Progenitor cell of endocrine pancreas (in vitro differentiated cells): ENCODE measurements at places on chromosomes 6 and 20. TPM values are rescaled to one million over a fixed set of nuclear protein-coding genes. Genes with fewer than 3 reads are reported as not detected.

Gene LRRN4
- 5.6 and 7.7 TPM in 2 replicates for total RNA-seq

Gene ZBTB46
- total RNA-seq = 31.2 and 32.2 TPM in 2 replicates

Gene ZSWIM3
- 7.6 and 7.9 TPM in 2 replicates for total RNA-seq

Gene PERP
- 68.3 and 75.3 TPM in 2 replicates for total RNA-seq

Gene TENT5A
- total RNA-seq = 8.1 and 9.6 TPM in 2 replicates

DNA sequence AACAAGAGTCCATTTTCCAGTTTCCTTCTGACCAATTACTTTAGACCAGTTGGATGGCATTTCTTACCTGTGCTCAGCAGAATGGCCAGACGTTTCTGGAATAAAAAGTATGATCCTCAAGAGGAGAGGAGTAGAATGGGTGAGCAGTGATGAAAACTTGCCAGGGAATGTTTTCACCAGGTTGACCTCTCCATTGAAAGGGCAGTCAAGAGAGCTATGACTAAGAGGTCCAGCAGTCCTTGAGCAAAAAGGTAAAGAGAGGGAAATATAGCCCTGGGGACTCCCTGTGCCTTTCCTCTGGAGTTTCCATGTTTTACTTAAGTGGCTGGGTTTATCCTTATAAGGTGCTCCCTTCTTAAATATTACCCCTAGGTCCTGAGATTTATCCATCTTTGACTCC, 210.9 kb downstream of the TBX18 start:
- no peak for DNase-seq

GRCh38 chr20:40536808-40537207, 152.2 kb downstream of the MAFB start:
- no peak for DNase-seq

DNA sequence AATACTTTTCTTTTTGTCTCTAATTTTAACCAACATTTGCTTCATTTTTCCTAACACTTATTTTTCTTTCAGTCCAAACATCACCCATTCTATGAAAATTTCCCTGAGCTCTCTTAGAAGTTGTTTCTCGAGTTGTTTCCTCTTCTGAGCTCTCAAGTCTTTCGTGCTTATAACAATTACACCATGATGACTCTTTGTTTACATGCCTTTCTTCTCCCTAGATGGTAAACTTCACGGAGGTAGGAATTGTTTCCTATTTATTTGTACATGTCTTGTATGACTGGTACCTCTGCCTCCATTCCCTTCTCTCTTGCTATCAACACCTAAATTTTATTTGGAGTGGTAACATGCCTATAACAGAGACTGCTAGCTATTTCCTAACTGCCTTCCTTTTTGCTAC, 6.4 kb downstream of the BLOC1S5 start:
- DNase-seq = no peak

DNA sequence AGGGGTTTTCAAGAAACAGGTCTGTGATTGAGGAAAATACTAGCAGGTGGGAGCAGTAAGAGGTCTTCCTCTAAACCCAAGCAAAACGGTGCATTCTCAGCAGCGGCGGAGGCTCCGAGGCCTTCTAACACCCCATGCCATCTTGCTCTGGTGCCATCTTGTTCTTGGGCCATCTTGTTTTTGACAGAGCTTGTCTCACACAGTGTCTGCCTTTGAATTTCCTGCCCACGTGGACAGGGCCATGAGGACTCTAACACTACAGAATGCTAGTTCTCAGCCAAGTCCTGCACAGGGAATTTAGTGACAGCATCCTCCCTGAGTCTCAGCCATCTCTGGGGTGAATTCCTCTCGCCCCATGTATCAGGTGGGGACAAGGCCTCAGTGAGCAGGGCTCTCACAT, 76.4 kb downstream of the PSMG4 start:
- no peak for DNase-seq

- DNase-seq = no peak
Observed at GRCh38 chr6:20400456-20401204, 1.0 kb upstream of the E2F3 start.

DNA sequence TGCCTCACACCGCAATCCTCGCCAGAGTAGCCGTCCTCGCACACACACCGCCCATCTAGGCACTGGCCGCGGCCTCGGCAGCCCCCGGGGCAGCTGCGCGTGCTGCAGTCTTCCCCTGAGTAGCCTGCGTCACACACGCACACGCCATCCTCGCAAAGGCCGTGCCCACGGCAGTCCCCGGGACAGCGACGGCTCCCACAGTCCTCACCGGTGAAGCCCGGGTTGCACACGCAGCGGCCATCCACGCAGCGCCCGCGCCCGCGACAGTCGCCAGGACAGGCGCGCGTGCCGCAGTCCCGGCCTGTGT, 13.1 kb downstream of the TNXB start:
- DNase-seq = no peak

DNA sequence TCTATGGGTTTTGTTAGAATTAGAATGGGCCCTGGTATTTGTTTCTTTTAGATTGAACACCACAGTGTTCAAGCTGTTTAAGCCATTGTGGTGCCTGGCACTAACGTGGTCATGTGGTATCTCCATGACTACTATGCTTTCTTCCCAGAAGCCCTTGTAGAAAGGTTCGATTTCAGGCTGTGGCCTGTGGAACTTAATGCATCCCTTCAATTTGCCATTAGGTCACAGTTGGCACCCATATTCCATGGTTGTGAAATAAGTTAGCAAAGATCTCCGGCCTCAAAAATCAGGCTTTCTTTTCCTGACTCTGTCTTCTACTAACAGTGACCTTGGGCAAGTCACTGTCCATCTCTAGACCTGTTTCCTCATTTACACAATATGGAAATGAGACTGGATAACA, 31.3 kb upstream of the AAR2 start:
- no peak for DNase-seq

DNA sequence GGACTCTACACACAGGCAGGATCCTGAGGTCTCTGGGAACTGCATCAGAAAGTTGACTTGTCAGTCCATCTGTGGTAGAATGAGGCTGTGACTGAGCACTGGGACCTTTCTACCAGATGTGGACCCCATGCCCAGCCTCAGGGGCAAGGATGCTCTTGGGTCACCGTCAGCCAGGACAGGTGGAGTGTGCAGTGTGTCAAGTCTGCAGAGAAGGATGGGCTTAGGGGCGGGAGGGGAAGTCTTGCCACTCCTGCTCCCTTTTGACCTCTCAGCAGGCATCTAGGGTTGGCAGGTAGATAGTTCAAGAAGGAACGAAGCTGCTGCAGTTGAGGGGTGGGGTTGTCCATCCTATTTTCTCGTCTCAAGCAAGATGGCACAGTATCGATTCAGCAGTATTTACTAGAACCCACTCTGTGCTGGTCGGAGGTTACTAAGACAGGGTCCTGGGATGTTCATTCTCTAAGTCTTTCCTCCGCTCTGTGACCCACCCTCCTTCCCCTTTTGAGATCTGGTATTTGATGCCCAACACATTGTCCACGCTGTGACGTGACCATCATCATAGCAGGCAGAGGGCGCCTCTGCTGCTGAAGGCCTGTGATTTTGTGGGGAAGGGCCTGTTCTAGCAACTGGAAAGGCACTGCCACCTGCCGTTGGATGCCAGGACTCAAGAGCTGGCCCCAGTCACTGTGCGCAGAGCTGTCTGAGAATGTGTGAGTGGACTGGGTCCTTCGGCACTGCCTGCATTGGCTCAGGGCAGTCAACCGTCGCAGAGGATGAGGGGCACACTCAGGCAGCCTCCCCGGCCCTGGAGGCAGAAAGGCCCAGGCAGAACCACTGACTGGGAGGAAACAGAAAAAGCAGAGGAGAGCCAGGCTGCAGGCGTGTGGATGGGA, 23.2 kb downstream of the RBCK1 start:
- peak; percentile 36 for DNase-seq

DNA sequence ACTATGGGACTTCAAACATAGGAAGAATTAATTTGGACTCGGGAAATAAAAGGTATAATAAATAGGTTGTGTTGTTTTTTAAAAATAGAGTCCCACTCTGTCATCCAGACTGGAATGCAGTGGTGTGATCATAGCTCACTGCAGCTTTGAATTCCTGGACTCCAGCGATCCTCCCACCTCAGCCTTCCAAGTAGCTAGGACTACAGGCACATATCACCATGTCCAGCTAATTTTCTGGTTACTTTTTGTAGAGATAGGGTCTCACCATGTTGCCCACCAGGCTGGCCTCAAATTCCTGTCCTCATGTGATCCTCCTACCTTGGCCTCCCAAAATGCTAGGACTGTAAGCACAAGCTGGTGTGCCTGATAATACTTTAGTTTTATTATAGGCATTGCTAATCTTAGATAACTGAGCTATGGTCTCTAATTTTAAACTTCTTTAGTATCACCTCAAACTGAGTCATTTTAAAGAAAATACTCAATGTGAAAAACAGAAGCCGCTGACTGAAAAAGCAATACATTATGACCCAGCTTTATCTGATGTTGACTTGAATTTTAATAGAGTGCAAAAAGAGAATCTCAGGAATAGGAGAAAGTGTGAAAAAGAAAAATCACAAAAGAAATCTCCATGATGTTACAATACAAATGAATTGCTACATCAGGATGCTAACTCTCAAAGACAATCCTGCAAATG, 251.0 kb downstream of the RNGTT start:
- DNase-seq = no peak
